ENCODE measurements at places on chromosomes 5 and 9.

GRCh38 chr9:4320021-4320420 lies 20.2 kb upstream of the GLIS3 start:
- no peak for DNase-seq

DNA sequence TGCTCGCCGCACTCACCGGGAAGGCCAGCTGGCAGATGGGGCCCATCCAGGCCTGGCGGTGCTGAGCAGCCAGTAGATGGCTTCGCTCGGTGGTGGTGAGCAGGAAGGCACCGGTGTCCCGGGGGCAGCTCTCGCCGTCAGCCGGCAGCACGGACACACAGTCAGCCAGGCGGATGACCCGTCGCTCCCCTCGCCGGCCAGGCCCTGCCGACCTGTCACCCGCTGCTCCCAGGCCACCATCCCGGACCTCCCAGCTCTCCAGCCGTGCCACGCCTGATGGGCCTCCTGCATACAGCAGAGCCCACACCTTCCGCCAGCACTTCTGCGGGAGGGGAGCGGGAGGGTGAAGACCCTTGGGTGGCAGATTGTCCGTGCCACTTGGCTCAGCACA lies 1.4 kb downstream of the DOK3 start:
- no peak for DNase-seq

DNA sequence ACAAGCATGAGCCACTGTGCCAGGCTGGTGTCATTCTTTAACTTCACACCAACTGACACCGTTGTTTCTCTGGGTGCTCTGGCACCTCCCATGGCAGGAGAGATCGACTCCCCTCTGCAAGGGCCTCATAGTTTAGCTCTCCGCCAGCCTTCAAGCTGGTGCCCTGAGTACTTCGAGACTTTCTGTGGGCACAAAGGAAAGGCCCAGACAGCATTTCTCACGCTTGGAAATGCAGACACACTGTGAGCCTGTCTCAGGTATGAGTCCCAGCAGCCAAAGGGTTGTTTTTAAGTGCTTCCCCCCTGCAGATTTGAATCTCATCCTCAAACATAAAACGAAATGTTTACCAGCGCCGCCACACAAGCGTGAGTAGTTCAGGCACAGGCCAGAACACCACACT lies 11.1 kb upstream of the TCF7 start:
- DNase-seq: no peak

DNA sequence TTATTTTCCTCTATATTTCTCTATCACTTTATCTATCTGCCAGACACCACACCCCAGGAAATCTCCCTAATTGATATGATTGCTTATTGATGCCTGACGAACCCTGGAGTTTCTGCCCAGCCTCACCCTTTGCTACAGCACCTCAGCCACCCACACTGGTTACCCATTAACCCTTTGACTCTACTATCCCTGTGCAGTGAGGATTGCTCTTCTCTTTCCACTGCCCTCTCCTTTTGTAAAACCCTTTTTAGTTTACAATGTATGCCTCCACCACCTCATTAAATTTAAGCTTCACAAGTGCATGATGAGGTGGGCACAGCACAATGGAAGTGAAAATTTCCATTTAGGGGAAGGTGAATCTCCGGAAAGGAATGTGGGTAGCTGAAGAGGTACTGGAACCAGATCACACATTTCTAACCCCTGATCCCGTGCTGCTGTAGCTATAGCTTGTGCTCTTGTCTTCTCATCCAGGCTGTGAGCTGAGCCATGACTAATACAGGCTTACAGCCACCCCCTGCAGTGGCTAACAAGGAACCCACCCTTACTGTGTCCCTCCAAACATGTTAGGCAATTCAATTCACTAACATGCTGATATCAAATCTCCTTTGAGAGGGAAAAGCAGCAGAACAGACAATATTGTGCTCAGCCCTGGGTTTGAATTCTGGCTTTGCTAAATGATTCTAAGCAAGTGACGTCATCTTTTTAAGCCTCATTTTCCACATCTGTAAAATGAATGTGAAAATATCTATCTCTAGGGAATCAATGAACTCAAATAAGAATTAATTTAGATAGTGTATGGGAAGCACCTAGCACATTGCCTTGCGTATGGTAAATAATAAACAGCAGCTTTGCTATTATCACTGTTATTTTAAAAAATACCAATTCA lies 186.9 kb upstream of the TRIM32 start:
- DNase-seq: no peak

- DNase-seq: no peak
These were observed 6.2 kb downstream of the IRF1 start for GRCh38 chr5:132484391-132484725.

- DNase-seq: no peak
These were observed 34.8 kb upstream of the PRDM12 start for GRCh38 chr9:130629443-130630070.

- DNase-seq: no peak
These were observed 26.4 kb downstream of the LURAP1L start for GRCh38 chr9:12801187-12801586.

DNA sequence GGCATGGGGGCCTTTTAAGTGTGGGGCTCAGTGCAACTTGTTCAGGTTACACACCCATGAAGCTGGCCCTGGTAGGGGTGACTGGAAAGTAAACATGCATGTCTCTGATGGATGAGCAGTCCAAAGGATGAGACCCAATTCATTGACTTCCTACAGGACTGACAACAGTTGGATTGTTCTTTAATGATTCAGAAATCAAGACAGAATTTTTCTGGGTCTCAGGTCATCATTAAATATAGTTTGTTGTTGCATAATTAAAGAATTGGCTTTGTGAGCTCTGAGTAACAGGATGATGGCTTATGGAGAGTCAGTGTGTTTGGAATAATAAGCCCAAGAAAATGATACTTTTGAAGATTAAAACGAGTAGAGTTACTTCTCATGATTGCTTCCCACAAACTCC lies 604.2 kb upstream of the CLINT1 start:
- no peak for DNase-seq

DNA sequence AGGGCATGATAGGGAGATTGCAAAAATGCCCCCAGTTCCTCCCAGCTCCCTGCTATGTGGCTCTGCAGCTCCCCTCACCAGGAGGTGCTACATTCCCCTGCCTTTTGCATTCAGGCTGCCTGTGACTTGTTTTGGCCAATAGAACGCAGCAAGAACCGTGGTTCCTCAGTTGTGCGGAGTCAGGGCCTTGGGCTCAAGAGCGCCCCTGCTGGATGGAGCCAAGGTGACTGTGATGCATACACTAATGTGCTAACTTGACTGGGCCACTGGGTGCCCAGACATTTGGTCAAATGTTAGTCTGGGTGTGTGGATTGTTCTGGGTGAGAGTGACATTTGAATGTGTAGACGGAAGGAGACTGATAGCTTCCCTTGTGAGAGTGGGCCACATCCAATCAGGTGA lies 123.3 kb upstream of the MVB12B start:
- no peak for DNase-seq

GRCh38 chr5:10649666-10650380 lies 86.0 kb downstream of the ANKRD33B start:
- DNase-seq: no peak

- no peak for DNase-seq
These were observed 24.6 kb upstream of the NANS start for GRCh38 chr9:98031935-98032334.

DNA sequence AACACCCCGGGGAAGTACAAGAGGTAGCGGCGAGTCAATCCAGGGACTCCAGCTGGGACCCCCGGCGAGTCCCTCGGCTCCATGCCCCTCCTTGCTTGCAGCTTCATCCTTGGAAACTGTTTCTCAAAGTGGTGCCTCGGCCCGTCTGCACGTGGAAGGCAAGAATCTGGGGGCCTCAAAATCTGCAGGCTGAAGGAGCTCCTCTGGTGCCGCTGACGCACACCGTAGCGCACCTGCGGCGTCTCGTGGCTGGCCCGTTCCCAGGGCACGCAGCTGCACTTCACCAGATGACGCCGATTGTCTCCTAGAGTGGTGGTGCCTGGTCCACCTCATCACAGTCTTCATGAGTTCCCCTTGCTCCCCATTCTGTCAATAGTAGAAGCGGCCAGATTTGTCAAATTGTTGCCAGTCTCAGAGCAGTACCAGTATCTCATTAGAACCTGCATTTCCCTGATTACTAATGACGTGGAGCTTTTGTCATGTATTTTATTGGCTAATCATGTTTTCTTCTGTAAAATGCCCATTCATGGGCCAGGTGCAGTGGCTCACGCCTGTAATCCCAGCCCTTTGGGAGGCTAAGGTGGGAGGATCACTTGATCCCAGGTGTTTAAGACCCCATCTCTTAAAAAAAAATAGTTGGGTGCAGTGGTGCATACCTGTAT lies 38.6 kb downstream of the GTF3C4 start:
- DNase-seq: no peak

- DNase-seq: no peak
These were observed 53.5 kb upstream of the EQTN start for GRCh38 chr9:27350382-27350976.

DNA sequence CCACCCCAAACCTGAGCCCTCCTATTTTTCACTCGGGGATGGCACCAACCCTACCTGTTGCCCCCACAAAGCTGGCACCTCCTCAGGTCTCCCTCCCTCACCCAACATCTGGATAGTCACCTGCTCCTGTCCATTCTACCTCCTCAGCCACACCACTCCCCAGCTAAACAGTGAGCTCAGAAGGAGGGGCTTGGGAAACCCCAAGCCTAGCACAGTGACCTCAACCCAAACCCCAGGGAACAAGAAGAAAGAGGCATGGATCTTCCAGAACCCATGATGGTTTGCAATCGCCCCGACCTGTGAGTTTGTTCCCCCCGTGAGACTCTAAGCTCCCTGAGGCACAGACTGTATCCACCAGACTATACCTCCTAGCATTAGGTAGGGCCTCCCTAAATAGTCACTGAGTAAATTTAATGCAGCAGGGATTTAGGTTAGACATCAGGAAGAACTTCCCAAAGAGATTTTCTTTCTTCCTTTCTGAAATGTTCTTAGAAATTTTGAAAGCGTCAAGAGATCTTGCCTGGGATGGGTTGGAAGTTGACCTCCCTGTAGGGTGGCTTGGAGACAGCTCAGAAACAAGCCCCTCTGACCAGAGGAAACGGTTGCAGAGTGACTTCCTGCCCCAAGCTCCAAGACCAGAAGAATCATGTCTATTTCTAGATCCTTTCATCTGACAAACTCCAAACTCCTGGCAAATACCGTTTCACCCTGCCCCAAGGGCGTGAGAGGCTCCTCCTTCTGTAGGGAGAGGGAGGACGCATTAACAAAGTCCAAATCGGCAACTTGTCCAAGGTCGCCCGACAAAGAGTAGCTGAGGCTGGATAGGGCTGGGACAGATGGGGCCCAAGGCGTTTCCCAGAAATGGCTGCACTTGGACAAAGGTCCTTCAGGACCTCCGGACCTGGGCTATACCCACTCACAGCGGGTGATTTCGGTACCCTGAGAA lies 4.1 kb downstream of the FIBCD1 start:
- DNase-seq: no peak

GRCh38 chr9:135356021-135356420 lies 123.6 kb upstream of the PPP1R26 start:
- no peak for DNase-seq

DNA sequence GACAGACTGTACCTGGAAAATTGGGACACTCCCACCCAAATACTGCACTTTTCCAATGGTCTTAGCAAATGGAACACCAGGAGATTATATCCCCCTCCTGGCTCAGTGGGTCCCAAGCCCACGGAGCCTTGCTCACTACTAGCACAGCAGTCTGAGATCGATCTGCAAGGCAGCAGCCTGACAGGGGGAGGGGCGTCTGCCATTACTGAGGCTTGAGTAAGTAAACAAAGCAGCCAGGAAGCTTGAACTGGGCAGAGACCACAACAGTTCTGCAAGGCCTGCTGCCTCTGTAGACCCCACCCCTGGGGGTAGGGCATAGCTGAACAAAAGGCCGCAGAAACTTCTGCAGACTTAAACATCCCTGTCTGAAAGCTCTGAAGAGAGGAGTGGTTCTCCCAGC lies 260.0 kb upstream of the ST8SIA4 start:
- DNase-seq: no peak

DNA sequence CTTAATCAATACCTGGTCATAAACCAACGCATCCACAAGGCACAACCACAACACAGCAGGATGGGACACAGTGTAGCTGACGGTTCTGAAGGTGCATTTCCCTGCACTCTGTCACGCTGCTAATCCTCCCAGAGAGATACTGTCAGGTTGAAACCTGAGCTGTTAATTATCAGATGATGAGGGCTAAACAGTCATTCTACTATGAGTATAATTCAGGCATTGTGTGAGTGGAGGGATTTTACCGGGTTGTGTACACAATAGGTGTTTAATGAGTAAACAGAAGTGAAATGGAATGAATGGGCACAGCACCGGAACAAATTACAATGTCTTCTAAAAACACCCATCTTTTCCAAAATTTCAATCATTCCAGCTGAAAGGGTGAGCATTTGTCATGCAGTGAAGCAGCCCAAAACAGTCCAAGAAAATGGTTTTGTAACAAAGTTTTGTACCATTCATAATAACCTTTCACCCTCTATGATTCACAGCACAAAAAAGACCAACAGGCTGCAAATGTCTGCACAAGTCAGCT lies 71.5 kb downstream of the ABCA1 start:
- no peak for DNase-seq

DNA sequence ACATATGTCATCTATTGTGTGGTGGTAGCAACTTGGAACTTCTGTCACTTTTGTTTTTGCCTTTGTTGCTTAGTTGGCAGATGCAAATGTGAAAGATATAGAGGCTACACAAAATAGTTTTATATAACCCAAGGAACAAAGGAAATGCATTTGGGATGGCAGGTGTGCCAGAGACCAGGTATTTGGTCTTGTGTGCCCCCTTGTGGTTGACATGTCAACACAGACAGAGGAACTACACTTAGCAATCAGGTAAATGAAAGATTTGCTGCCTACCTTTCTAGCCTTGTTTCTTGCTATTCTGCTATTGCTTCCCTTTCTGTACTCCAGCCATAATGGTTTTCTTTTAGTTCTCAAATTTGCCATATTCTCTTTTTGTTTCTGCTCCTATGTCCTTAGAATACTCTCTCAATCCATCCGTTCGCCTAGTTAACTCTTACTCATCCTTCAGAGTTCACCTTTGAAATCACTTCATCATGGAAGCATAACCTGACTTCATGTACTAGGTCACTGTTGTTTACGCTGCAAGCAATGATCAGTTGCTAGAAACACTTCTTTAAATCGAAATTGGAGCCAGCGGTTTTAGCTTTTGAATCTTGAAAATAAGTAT lies 119.5 kb downstream of the TRPM3 start:
- DNase-seq: no peak

- no peak for DNase-seq
These were observed 329.1 kb upstream of the SLC24A2 start for GRCh38 chr9:20117986-20118385.

- DNase-seq: no peak
These were observed 1.9 kb downstream of the PCA3 start for GRCh38 chr9:76766126-76766525.

DNA sequence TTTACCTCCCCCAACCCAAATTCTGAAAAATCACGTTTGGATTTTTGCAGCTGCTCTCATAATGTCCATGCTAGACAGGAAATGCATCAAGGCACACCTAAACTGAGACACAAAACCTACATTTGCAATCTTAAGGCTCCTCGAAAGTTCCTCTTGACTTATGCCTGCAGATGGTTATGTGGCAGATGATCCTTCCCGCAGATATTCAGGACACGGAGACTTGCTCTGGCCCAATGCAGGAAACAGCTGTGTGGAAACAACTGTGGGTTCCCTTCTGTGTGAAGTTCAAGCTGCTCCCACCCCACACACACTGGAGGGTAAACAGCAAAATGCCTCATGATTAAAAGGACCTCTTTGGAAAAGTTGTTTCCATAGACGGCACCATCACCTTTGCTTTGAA lies 253.8 kb downstream of the EBF1 start:
- DNase-seq: no peak

Data from stimulated activated CD8-positive, alpha-beta memory T cell treated with anti-CD3 and anti-CD28 coated beads, Interleukin-15, amount 100 ng/mL, for 1 hour (primary cell).